ENCODE measurements at places on chromosomes 5 and 9.

GRCh38 chr5:91841423-91841822, 458.3 kb upstream of the ARRDC3 start:
- no peak for DNase-seq

GRCh38 chr5:966941-967340, 41.7 kb upstream of the NKD2 start:
- no peak for DNase-seq

GRCh38 chr9:120109242-120109641, 470.7 kb downstream of the CDK5RAP2 start:
- no peak for DNase-seq

DNA sequence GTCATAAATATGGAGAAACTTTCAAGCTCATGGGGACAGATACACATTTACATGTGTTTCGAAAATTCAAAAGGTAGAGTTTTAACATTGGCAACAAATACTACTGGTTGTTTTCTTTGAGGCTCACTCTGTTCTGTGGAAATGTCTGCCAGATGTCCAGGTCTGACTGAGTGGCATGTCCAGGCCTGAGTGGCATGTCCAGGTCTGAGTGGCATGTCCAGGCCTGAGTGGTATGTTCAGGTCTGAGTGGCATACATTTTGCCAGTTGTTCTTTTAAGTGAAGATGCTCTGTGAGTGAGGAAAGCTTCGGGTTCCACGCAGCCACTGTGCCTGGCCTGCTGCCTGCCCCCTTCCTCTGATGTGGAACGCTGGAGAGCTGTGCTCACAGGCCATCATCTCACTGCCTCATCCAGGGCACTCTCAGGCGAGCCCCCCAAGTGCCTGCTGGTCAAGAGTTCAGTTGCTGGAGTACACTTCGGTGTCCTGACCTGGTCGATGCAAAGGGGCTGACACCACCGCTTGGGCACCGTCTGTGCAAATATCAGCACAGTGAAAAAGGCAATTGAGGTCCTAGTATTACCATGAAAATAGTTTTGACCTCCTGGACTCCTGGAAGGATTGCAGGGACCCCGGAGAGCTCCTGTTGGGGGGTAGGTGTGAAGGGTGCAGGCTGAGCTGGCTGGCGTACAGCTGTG, 89.9 kb downstream of the EHMT1 start:
- no peak for DNase-seq

GRCh38 chr5:154042766-154043165, 4.0 kb downstream of the MFAP3 start:
- DNase-seq = peak; percentile 14

- DNase-seq = no peak
Observed at GRCh38 chr5:77748160-77748559, 28.0 kb downstream of the TBCA start.

- DNase-seq = no peak
Observed at GRCh38 chr5:94640176-94640575, 21.7 kb downstream of the SLF1 start.

DNA sequence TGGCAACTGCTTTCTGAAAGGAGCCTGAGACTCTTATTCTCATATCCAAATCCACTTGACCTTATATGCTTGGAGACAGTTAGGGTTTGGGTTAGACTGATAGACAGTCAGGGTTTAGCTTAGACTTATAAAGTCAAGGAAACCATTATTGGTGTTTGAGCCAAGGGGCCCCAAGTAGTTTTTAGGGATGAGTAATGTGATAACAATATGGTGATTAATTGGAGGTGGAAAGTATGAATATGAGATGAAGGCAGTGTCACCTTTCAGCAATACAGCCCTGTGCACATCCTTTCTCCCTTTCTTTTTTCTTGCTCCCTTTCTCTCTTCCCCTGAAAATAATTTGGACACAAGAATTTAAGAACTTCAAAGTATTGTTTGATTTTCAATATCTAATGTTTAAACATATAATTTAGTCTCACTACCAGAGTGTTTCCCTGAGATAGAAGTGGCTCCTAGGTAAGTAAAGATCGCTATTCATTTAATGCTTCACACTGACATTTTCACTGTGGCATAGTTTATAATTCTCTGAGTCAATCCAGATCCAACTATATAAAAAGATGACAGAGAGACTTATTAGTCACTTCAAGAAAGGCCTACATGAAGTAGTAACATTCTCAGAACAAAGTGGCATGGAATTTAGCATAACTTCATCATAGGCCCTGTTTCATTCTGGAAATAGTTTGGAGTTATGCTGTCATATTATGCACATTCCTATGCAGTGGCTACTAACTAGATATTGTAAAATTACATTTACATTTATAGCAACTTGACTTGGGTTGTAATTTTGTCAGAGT, 200.8 kb downstream of the CHSY3 start:
- DNase-seq = no peak

GRCh38 chr9:18825656-18826170, 207.3 kb downstream of the SAXO1 start:
- no peak for DNase-seq

GRCh38 chr9:33233626-33234342, 6.2 kb upstream of the SPINK4 start:
- no peak for DNase-seq

- no peak for DNase-seq
Observed at GRCh38 chr5:96280946-96281393, 152.1 kb downstream of the PCSK1 start.

GRCh38 chr5:86320266-86320665, 297.5 kb upstream of the COX7C start:
- DNase-seq = no peak

- peak; percentile 91 for DNase-seq
Observed at GRCh38 chr5:115816226-115817081, at the start of gene CDO1. TSS of gene CDO1 (minus strand) at chr5:115816659. CDS start at chr5:115816397, 262 bp downstream.

DNA sequence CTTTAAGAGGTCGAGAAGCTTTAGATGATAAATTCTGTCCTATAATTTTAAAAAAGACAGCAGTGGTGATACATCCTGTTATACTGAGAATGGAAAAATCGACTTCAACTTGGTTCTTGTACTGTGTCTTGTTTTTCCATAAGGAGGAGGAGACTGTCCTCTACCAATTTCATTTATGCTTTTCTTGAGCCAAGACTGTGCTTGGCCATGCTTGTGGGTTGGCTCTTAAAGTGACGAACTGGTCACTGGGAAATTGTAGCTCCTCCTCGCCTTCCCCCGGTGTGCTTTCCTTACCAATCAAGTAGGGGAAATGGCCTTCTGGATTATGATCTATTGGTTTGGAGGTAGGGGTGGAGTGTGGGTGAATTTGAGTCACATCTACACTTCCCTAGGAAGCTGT, 67.1 kb upstream of the HSPB3 start:
- peak; percentile 80 for DNase-seq

- no peak for DNase-seq
Observed at GRCh38 chr9:136697821-136698526, 10.7 kb upstream of the AGPAT2 start.

GRCh38 chr5:127004721-127005120, 25.6 kb downstream of the MARCHF3 start:
- no peak for DNase-seq

DNA sequence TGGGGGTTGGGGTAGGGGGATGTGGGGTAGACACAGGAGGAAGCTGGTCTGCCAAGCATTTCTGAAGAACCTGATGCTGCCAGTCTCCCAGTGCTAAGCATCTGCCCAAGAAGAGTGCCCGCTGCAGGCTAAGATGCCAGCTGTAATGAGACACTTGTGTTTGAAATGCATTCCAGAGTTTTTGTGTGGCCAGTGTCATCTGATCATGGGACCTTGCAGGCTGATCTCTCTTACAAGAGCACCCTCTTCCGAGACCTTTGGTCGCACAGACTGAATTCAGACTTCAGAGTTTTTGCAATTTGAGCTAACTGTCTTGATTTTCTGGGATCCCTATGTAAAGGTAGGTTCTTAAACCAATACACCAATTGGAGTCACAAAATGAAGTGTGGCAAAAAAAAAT, 58.1 kb downstream of the DENND1A start:
- DNase-seq = no peak

DNA sequence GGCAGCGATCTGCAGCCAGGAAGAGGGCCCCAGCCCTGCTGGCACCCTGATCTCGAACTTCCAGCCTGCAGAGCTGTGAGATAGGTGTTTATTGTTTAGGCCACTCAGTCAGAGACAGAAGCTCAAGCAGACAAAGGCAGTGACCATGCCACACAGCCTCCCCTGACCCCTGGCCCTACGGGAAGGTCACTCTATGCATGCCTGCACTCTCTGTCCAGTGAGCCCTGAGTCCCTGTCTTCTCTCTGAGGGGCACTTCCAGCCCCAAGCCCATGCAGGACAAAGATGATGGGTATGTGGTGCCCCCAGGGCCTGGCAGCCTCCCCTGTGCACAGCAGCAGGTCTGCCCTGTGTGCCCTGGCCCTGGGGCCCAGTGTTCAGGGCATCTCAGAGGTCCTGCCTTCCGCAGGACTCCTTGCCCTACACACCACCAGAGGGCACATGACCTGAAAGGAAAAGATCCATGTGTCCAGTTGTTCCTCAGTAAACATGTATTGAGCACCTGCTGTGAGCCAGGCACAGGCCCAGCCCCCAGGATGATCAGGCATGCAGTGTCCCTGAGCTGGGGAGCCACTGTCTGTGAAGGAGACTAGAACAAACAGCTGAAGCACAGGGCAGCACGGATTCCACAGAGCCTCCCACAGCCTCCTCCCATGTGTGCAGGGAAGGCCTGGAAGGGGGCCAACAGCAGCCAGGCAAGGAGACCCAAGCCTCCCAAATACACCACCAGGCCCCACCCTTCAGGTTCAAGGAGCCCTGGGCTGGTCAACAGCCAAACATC, 109.3 kb downstream of the ATPSCKMT start:
- no peak for DNase-seq

GRCh38 chr5:122392824-122393223, 80.8 kb downstream of the SNCAIP start:
- DNase-seq = no peak

DNA sequence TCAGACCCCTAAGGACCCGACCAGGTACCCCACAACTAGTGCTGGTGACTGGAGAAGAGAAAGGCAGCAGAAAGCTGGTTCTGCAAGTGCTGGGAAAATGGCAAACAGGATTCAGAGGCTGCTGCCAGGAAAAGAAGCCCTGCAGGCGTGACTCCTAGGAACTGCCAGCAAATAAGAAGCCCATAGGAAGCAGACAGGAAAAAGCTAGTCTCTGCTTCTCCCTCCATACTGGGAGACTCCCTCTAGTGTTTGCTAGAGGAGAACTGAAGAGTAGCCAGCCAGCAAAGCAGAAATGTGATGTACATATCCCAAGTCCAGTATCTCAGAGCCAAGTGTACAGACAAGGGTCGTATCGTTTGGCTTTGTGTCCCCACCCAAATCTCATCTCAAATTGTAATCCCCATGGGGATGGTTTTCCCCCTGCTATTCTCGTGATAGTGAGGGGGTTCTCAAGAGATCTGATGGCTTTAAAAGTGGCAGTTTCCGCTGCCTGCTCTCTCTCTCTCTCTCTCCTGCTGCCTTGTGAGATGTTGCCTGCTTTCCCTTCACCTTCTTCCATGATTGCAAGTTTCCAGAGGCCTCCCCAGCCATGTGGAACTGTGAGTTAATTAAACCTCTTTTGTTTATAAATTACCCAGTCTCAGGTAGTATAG, 38.1 kb upstream of the TUSC1 start:
- DNase-seq = peak; percentile 30

- peak; percentile 71 for DNase-seq
Observed at GRCh38 chr9:33350310-33350709, 52.1 kb downstream of the AQP7 start.

DNA sequence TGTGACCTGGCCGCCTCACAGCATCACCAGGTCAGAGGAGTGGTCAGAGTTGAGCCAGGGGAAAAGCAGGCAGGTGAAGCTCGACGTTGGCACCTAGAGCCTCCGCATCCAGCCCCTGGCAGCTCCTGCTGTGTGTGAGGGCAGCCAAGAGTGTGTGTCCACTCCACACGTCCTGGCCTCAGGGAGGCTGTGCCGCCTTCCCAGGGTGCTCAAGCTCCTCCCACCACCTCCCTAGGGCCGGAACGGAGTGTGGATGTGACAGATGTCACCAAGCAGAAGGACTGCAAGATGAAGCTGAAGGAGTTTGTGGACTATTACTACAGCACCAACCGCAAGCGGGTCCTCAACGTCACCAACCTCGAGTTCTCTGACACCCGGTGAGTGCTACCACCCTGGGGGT, 72.5 kb downstream of the PHF2 start:
- no peak for DNase-seq

- DNase-seq = no peak
Observed at GRCh38 chr5:79845448-79846197, 145.4 kb downstream of the MTX3 start.

GRCh38 chr9:33903157-33903780, 86.3 kb downstream of the UBE2R2 start:
- no peak for DNase-seq

GRCh38 chr5:83256091-83256780, 178.9 kb downstream of the XRCC4 start:
- DNase-seq = no peak

- no peak for DNase-seq
Observed at GRCh38 chr9:14218253-14218652, 95.7 kb downstream of the NFIB start.

DNA sequence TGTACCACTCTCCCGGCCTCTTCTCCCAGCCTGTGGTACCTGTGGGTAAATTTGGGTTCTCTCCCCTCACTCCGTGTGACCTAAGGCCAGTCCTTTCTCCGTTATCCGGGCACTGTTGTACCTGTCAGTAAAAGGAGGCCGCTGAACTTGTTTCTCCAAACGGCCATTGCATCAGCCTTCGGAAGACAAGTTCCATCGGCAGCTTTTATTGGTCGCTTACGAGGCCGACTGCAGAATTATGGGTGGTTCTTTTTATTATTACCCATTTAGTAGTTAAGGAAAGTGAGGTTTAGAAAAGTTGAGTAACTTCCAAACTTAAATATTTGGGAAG, 558 bp downstream of the GRPEL2 start:
- no peak for DNase-seq

- DNase-seq = no peak
Observed at GRCh38 chr9:30925635-30926034, 1458.8 kb upstream of the ACO1 start.

DNA sequence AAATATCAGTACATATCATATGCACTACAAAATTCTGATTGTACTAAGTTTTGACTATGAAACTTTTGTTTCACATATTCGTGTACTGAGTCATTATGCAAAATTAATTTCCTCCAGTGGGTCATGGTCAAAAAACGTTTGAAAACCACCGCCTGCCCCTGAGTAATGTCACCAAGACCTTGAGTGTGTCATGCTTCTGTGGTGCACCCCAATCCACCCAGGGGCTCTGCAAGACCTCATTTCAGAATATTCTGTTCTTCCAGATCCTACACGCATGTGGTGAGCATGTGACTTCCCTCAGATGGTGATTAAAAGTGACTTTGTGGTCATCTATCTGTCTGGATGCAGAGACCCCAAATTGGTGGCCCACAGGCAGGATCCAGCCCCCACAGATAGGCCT, 31.0 kb downstream of the ABLIM3 start:
- no peak for DNase-seq

DNA sequence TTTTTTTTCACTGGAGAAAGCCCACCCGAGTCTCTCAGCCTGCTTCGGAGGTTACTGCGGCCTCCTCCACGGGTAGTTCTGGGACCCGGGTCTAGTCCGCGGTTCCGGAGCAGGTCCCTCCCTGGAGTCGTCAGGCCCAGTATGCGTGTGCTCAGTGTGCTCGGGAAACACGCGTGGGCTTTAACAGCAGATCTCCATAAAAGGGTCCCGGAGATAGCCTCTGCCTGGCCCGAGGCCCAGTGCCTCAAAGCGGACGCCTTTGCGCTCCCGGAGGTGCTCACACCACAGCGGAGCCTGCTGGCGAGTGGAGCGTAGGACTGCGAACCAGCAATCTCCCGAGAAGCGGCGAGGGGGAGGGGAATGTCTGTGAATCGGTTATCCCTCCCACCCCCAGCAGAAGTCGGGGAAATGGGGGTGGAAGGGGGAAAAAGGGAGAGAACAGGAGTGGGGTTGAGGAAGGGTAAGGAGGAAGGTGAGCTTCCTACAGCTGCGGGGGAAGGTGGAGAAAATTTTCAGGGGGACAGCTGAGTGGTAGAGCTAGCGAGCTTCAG, 28.7 kb downstream of the CDKN2A start:
- DNase-seq = no peak

Measured in muscle of arm (tissue), 14 donors.